Breast epithelium (tissue), 4 donors: ENCODE measurements at places on chromosomes 3 and 15.

DNA sequence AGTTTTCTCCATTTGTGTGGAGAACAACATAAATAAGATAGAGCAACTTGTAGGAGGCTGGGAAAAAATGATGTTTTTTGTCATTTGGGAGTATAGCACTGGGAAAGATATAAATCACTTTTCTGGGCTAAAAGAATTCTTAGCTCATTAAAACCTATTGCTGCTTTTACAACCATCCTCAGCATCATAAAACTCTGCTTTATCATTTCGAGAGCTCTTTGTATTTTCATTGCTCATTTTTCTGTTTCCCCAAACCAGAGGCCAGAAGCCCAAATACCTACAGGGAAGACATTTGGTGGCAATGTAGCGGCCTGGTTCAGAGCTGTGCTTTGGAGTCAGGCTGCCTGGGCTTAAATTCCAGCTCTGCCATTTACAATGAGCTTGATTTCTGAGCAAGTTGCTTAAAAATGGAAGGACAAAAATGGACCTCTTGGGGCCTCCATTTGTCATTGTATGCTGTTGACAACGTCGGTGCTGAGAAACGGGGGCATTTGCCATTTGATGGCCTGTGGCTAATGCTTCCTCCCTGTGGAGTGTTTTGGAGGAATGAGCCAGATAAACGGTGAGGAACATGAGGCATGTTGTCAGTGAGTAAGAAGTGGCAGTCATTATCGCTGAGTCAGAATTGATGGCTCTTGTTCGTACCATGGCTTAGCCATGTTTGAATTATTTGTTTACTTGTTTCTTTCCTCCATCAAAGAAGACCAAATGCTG lies 260.0 kb downstream of the EBLN2 start:
- no peak overlapping the region for H3K4me3 ChIP-seq
- no peaks in the 10 kb centered on the region for H3K27me3 ChIP-seq
- no peaks in the 10 kb centered on the region for H3K4me1 ChIP-seq

DNA sequence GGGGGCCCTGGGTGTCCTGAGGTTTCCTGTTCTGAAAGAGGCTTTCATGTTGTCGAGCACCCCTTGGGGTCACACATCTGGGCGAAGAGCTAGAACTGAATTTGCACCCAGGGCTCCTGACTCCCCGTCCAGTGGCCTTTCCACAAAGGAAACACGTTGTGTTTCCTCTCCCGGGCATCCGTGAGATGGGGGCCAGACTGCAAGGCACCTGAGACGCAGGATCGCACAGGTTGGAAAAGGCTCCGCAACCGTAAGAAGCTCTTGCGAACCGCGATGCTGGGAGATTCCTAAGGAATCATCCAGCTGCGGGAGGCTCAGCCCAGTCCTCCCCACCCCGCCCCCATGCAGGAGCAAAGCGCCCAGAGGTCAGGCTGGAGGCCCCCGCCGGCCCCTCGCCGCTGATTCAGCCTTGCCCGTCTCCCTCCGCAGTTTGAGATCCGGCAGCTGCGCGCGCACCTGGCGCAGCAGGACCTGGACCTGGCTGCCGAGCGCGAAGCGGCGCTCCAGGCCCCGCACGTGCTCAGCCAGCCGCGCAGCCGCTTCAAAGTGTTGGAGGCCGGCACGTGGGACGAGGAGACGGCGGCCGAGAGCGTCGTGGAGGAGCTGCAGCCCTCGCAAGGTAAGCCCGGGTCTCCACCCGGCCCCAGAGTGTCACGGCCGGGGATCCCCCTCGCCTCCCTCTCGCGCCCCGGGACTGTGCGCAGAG lies 119.6 kb downstream of the ETFA start:
- DNase-seq: no peak
- H3K36me3 ChIP-seq: no peaks in the 10 kb centered on the region
- no peaks in the 10 kb centered on the region for H3K27me3 ChIP-seq

- no peaks in the 10 kb centered on the region for H3K27me3 ChIP-seq
- peak overlapping the region; percentile 79 for H3K27ac ChIP-seq
- H3K36me3 ChIP-seq: no peaks in the 10 kb centered on the region
- peaks cover 6% of the 10 kb centered on the region for H3K4me1 ChIP-seq
- no peak overlapping the region for H3K4me3 ChIP-seq
Observed at GRCh38 chr3:8482960-8483665, 18.5 kb upstream of the LMCD1 start.

- no peaks in the 10 kb centered on the region for H3K27me3 ChIP-seq
- H3K4me3 ChIP-seq: no peak overlapping the region
- H3K27ac ChIP-seq: no peak overlapping the region
- no peaks in the 10 kb centered on the region for H3K4me1 ChIP-seq
- no peak for DNase-seq
- H3K36me3 ChIP-seq: no peaks in the 10 kb centered on the region
Observed at GRCh38 chr15:97692301-97693015, 268.0 kb upstream of the ARRDC4 start.

DNA sequence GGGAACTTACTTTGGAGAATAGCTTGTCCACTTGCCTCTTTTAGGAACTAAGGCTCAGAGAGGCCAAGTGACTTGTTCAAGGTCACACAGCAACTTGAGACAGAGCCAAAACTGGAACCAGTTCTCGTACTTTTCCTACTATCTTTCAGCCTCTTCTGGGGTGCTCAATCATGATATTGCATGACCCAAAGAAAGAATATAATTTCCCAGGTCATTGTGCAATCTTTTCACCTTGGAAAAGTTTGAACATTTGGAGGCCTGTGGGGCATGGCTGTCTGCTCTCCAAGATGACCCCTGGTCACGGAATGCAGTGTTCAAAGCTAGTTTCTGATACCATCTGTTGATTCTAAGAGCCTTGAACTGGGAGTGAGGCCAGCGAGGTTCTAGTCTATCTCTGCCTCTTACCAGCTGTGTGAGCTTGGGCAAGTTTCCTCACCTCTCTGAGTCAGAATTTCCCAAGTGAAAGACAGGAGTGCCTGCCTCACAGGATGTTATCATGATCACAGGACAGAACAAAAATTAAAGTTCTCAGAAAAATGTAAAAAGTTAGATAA lies 89.7 kb downstream of the BDH1 start:
- no peaks in the 10 kb centered on the region for H3K36me3 ChIP-seq
- no peaks in the 10 kb centered on the region for H3K4me1 ChIP-seq
- H3K27me3 ChIP-seq: no peaks in the 10 kb centered on the region
- no peak overlapping the region for H3K27ac ChIP-seq
- DNase-seq: no peak
- H3K4me3 ChIP-seq: no peak overlapping the region

GRCh38 chr3:174776123-174776522 lies 83.0 kb upstream of the NAALADL2 start:
- H3K27ac ChIP-seq: no peak overlapping the region
- no peaks in the 10 kb centered on the region for H3K27me3 ChIP-seq
- no peak for DNase-seq
- H3K36me3 ChIP-seq: no peaks in the 10 kb centered on the region

DNA sequence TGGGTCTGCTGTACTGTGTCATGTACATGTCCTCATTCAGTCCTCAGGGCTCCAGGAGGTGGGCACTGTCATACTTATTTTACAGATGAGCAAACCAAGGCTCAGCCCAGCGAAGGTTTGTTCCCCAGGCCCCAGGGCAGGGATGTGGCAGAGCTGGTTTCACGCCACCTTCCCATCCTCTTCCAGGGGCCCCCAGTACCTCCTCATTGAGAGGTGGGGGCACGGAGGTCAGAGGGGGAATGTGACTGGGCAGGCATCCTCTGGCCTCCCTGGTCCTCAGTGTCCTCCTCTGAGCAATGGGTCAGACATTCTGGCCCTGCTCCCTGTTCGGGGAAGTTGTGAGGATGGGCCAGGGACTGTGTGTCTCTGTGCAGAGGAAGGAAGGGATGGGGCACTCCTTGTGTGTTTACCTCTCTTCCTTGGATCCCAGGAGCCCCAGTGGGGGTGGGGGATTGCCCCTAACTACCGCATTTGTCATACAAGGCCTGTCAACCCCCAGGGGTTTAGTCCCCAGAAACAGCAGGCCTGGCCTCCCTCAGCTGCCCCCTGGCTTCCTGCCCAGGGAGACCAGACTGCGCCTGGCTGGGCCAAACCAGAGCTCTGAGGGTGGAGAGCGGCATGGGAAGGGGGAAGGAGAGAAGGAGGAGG lies 65.9 kb upstream of the LCTL start:
- DNase-seq: no peak
- no peak overlapping the region for H3K27ac ChIP-seq
- no peaks in the 10 kb centered on the region for H3K36me3 ChIP-seq
- no peaks in the 10 kb centered on the region for H3K27me3 ChIP-seq
- no peak overlapping the region for H3K4me3 ChIP-seq
- no peaks in the 10 kb centered on the region for H3K4me1 ChIP-seq

GRCh38 chr3:27910456-27910855 lies 188.3 kb upstream of the EOMES start:
- H3K4me3 ChIP-seq: no peak overlapping the region
- H3K4me1 ChIP-seq: no peaks in the 10 kb centered on the region

DNA sequence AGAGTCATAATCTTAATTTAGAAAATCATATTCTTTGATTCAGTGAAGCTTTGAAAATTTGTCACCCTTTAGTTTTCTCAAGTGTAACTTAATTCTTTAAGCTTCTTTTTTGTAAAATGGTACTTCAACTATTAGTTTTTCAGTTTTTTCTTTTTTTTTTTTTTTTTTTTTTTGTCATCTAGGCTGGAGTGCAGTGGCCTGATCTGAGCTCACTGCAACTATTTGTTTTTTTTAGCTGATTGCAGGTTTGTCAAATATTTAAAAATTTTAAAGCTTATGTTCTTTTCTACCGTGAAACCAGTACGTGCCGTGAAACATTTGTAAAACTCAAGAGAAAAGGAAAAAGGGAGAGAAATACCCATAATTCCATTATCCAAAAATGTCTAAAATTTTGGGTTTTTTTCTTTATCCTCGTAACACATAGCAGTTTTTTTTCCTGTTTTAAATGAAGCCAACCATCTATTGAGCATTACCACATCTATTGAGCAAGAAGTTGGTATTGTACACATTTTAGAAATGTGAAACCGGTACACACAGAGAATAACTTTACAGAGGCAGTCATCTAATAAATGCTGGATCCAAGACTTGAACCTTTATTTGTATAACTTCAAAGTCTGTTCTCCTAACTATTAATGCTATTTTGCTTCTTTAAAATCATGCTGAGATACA lies 25.7 kb downstream of the ECT2 start:
- no peaks in the 10 kb centered on the region for H3K4me1 ChIP-seq

DNA sequence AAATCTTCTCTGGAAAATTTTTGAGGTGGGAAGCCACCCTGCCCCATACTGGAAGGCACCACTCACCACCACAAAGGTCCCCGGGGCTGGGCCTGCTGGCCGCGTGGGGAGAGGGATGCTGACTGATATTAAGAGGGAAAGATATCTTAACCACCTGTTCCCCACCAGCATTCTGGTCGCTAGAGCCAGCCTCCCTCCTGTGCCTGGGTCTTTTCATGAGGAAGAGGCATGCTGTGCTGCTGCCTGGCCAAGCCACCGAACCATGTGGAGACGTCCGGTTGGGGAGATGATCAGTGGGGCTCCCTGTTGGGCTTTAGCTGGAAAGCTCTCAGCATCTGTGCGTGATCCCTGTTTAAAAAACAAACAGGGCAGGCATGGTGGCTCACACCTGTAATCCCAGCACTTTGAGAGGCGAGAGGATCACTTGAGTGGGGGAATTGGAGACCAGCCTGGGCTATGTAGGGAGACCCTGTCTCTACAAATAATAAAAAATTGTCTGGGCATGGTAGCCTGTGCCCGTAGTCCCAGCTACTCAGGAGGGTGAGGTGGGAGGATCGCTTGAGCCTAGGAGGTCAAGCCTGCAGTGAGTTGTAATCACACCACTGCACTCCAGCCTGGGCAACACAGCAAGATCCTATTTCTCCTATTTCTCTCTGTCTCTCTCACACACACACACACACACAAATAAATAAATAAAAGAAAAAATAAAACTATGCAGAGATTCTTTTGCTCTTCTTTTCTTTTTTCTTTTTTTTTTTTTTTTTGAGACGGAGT lies 1.0 kb downstream of the KLHL18 start:
- peak overlapping the region; percentile 98 for H3K27ac ChIP-seq
- H3K36me3 ChIP-seq: no peaks in the 10 kb centered on the region
- no peaks in the 10 kb centered on the region for H3K27me3 ChIP-seq
- H3K4me1 ChIP-seq: peaks cover 5% of the 10 kb centered on the region
- H3K4me3 ChIP-seq: peak overlapping the region; percentile 79
- no peak for DNase-seq

DNA sequence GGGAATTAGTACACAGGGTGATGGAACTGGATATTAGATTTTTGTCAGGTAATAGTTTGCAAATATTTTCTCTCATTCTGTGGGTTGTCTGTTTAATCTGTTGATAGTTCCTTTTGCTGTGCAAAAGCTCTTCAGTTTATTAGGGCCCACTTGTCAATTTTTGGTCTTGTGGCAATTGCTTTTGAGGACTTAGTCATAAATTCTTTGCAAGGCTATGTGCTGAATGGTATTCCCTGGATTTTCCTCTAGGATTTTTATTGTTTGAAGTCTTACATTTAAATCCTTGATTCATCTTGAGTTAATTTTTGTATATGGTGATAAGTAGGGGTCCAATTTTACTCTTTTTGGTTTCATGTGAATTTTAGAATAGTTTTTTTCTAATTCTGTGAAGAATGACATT lies 111.3 kb downstream of the ARRDC4 start:
- H3K27me3 ChIP-seq: no peaks in the 10 kb centered on the region
- DNase-seq: no peak
- no peak overlapping the region for H3K27ac ChIP-seq

GRCh38 chr3:58130591-58130990 lies 80.2 kb downstream of the DNASE1L3 start:
- H3K36me3 ChIP-seq: peaks cover 4% of the 10 kb centered on the region
- no peak overlapping the region for H3K4me3 ChIP-seq
- no peak overlapping the region for H3K27ac ChIP-seq
- no peaks in the 10 kb centered on the region for H3K4me1 ChIP-seq
- no peak for DNase-seq
- H3K27me3 ChIP-seq: no peaks in the 10 kb centered on the region

DNA sequence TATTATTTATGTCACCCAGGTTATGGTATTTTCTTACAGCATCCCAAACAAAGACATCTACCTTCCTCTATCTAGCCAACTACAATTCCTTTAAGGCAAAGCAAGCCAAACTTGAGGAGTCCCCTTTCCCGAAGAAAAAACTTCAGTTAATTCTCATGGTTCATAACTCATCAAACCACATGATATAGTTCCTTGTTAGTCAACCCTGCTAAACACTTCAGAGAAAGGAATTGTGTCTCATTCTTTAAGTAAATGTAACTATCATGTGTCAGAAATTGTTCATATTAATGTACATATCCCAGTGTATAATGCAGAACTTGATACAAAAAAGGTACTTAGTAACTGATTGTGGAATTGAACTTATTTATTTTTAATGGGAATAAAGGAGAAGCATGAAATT lies 44.4 kb downstream of the ST3GAL6 start:
- no peaks in the 10 kb centered on the region for H3K36me3 ChIP-seq
- no peak overlapping the region for H3K27ac ChIP-seq
